Sigmoid colon (tissue), 7 donors: ENCODE measurements at places on chromosomes 3 and 15. TPM values are rescaled to one million over a fixed set of nuclear protein-coding genes. Genes with fewer than 3 reads are reported as not detected.

DNA sequence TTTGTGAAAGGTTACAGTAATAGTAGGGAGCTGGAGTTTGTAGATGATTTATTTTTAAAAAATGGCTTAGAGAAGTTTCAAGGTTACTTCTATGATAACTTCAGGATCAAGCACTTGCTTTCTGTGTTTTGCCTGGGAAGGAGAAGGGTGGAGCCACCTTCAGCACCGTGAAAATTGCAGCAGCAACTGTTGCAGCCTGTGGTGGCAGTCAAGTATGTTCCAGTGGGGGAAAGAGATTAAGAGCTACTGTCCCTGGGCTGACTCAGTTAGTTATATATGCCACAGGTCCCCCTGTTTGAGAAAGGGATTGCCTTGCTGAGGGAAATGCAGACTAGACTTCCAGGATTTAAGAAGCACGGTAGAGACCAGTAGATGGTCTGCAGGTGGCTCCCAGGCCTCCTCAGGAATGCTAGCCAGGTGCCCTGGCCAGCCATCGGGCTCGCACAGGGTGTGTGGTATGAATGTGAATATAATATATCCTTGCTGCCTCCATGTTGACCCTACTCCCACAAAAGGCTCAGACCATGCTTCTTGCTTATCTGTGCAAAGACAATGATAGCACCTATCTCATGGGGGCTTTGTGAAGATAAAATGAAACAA is 389.5 kb downstream of the CACNA2D3 start:
- no peak overlapping the region for H3K4me3 ChIP-seq
- no peaks in the 10 kb centered on the region for H3K4me1 ChIP-seq
- H3K27ac ChIP-seq = no peak overlapping the region
- H3K27me3 ChIP-seq = no peaks in the 10 kb centered on the region
- DNase-seq = no peak
- no peaks in the 10 kb centered on the region for H3K36me3 ChIP-seq

- H3K4me3 ChIP-seq = no peak overlapping the region
- H3K36me3 ChIP-seq = no peaks in the 10 kb centered on the region
- H3K27ac ChIP-seq = peak overlapping the region; percentile 69
- H3K27me3 ChIP-seq = no peaks in the 10 kb centered on the region
- peak; percentile 15 for DNase-seq
Observed at GRCh38 chr15:101168898-101169494, 82.9 kb downstream of the CHSY1 start.

GRCh38 chr15:81433462-81433861 is 59.4 kb upstream of the TMC3 start:
- H3K27ac ChIP-seq = no peak overlapping the region
- H3K4me3 ChIP-seq = no peak overlapping the region
- H3K36me3 ChIP-seq = no peaks in the 10 kb centered on the region
- no peaks in the 10 kb centered on the region for H3K27me3 ChIP-seq
- DNase-seq = no peak
- no peaks in the 10 kb centered on the region for H3K4me1 ChIP-seq

DNA sequence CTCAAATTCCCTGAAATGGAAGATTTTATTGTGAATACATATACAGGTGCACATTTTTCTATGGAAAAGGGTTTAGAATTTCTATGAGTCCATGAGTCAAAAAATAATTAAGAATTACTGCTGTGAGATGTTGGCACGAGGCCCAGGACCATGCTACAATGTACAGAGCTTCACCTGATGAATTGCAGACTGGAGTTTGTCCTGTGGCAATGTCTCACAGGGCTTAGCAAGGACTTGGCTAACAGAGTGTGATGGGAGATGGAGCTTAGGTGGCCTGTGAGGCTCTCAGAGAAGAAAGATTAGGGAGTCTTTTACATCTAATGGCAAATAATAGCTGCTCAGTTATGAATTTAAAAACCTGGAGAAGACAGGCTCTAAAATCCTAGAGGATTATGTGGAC is 219.5 kb upstream of the CBLB start:
- H3K4me3 ChIP-seq = no peak overlapping the region
- H3K36me3 ChIP-seq = no peaks in the 10 kb centered on the region
- no peaks in the 10 kb centered on the region for H3K4me1 ChIP-seq

GRCh38 chr3:123568034-123568433 is 16.8 kb downstream of the HACD2 start:
- no peak overlapping the region for H3K27ac ChIP-seq
- DNase-seq = no peak
- H3K27me3 ChIP-seq = no peaks in the 10 kb centered on the region
- no peaks in the 10 kb centered on the region for H3K4me1 ChIP-seq
- peaks cover 3% of the 10 kb centered on the region for H3K36me3 ChIP-seq
- no peak overlapping the region for H3K4me3 ChIP-seq

DNA sequence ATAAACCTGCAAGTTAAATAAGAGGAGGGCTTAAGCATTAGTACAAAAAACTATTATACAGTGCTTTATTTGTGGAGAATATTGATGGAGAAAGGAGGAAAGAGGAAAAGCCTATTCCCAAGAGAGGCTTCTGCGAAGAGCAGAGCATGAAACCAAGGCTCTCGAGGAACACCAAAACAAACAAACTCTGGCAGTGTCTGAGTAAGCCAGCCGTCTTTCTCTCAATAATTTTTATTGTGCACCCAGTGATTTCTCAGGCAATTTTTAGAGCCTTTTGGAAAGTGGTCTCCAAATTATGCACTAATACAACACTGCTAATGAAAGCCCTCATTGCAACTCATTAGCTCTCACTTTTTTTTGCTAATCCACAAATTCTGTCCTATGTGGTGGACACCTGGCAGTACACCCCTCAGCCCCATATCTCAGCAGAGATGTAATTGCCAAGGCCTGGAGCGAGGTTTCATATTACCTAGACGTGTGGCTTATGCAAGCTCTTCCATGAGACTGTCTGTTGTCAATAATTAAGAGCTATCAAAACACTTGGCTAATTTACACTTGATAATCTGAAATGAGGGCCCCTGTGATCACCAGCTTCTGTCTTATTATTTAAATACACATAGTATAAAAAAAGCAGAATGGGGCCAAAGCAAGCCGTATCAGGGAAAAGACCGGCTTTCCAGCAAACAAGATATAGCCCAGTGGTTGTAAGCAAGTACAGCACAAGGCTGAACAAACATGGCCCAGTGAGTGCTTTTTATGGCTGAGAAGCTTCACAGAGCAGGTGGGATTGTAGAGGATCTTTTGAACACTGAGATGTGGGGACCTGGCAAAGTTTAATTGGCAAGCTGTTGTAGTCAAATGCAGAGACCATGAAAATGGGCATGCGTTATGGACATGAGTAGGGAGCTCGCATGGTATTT is 216.9 kb downstream of the ROBO2 start:
- H3K4me3 ChIP-seq = no peak overlapping the region
- DNase-seq = no peak
- H3K27ac ChIP-seq = no peak overlapping the region

The RASGRF1 gene
- 0.55 TPM for total RNA-seq

The ATP13A4 gene
- not detected for total RNA-seq

The SLC51B gene
- not detected for total RNA-seq
